Omental fat pad (tissue), 4 donors: ENCODE measurements at places on chromosomes 16 and 17. TPM values are rescaled to one million over a fixed set of nuclear protein-coding genes. Genes with fewer than 3 reads are reported as not detected.

The SLC9A5 gene
- total RNA-seq, result 1.2 TPM

The PNMT gene
- total RNA-seq, result 0.44 TPM

The NAGPA gene
- total RNA-seq, result 24.7 TPM

The PPP1R27 gene
- total RNA-seq, result 0.65 TPM

GRCh38 chr16:70793851-70794502, 7.0 kb downstream of the VAC14 start:
- no peak for DNase-seq

- no peak for DNase-seq
These were observed 427.5 kb downstream of the UTP18 start for GRCh38 chr17:51687887-51688286.

DNA sequence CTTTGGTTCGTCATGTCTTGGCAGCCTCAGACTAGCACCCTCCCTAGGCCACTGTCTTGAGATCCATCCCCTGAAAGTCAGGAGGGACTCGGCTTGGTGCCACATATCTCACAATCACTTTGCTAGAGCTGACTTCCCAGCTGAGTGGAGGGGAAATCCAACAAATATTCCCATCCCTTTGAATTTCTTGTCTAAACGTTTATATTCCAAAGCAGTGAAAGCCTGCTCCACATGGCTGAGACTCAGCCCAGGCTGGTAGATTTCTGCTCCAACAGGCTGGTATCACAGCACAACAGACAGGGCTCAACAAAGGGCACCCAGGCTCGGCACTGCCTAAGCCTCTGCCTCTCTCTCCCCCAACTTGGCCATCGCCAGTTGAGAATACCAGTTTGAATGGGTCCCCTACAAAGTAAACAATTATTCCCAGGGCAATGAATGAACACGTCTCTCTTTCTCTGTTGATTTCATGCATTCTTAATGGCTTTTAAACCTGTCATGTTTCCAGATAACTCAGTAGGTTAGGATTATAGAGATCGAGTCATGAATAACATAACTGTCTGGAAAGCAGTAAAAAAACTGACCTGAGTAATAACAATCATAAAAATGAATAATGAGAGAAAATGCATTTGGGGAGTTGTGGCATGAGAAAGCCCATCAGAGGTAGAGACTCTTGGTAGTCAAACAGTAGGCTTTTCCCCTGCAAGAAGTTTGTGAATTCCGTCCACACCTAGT, 1.0 kb downstream of the KRT13 start:
- no peak for DNase-seq

DNA sequence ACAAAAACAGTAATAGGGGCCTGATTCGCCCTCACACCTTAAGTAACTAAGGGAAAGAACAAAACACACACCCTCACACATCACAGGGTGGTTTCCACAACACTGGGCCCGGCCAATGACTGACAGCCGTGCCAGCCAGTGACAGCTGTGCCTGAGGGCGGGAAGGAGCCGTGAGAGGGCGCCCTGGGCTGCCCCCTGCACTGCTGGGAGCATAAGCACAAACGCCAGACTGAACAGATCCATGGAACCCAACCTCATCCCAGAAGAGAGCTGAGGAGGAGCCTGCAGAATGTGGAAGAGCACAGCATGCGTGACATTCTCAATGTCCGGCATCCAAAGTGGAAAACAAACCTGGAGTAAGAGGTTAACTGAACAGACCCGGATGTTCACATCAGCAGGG, 16.0 kb downstream of the CSNK1D start:
- no peak for DNase-seq

- DNase-seq, result no peak
These were observed 3.1 kb downstream of the KCNJ2 start for GRCh38 chr17:70172449-70172848.
